ENCODE measurements at places on chromosomes 3 and 15.

- DNase-seq = no peak
These were observed 44.9 kb upstream of the RAB6B start for GRCh38 chr3:133940536-133940935.

DNA sequence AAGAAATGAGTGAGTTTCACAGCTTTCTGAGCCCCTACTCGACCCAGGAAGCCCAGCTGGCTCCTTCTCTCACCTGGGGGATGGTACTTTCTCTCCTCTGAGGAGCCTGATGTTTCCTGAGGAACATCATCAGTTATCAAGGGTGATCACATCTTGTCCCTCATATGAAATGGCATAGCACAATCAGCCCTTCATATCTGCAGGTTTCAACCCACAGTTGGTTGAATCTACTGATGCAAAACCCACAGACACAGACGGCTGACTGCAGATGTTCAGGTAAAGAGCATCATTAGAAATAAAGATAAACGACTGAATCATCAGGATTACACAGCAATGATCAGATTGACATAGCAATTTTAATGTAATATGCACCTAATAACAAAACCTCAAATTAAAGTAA, 93.6 kb upstream of the OSTN start:
- no peak for DNase-seq

DNA sequence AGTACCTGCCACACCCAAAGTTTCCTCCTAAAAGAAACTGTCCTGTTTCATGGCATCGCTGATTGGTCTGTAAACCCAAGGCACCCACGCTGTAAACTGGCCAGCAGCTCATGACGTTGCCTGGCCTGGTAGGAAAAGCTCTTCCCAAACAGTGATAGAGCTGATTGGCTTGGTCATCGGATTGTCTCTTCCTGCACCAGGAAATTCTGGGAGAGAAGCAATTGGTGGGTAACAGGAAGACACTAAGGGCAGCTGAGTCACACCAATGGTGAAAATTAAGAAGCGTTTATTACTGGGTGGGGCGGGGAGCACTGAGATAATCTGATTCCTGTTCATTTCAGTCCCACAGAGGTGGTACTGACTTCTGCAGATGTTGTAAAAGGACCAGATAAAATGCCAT, 31.0 kb downstream of the KLHL6 start:
- DNase-seq = no peak

DNA sequence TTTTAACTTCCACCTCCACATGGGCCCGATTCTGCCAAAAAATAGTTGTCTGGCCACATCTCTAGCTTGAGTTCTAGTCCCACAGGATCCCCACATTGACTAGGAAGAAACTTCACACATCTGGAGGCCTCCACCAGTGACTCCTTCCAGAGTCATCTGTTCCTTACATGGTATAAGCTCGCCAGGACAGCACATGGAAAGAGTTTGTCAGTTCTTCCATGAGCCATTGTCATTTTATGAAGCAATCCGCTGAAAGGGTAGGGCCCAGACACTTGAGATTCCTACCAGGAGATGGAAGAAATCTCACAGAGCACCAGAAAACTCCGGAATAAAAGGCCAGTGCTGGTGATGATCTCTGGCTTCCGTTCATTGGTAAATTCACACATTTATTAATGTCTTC, 350.5 kb upstream of the ICE2 start:
- no peak for DNase-seq

- DNase-seq = no peak
These were observed 143.4 kb upstream of the TSC22D2 start for GRCh38 chr3:150264561-150265279.

DNA sequence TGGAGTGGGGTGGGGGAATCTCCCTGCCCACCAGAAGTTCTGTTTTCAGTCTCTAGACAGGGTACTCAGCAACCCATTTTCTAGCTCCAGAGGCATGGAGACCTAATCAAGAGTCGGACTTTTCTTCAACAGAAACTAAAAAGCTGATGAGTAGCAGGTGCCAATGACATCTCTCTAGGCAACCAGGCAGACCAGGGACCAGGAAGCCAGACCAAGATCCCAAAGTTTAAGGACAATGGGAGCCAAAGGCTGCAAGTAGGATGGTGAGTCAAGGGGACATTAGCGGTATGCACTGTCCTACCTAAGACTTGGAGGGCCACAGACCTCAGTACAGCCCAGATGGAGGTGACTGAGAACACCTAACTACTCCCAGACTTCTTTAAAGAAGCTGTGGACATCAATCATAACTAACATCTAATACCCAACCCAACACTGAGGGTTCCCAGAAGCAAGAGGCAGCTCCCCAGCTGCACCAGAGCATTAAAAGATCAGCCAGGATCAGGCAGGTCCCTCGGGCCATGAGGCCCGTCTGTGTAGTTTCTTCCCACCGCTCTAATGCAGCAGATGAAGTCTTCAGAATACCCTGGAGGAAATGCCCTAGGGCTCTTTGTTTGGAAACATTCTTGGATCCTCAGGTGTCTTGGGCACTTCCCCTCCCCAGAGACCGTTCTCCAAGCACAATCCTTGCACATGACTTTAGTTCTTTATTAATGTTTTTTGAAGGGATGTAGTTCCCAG, 979 bp downstream of the CCDC71 start:
- no peak for DNase-seq

GRCh38 chr15:48435321-48435720, 104.1 kb downstream of the DUT start:
- no peak for DNase-seq

DNA sequence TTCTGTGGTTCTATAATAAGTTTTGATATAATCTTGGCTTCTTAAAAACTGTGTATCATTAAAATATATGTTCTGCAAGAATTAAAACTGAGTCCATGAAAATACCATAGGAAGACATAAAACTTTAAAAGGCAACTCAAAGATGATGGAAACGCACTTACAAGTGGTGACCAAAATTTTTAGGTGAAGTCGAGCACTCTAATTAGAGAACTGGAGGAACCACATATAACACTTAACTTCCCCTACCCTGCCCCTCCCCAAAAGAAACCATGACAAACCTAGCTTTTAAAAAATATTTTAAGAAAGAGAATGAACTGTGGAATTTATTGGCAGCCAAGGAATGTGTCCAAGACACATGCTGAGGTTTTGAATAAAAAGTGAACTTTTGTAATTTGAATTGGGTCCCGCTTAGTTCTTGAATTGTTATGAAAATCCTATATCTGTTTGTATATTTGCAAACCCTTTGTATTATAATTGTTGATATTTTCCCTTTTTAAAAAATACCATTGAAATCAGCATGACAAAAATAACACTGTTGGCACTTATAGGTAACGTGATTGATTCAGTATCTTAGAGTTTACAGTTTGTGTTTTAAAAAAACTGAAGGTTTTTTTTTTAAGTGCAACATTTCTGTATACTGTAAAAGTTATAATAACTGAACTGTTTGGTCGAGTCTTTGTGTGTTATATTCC, 7.7 kb downstream of the NR2F2 start:
- DNase-seq = no peak

- no peak for DNase-seq
These were observed 17.4 kb upstream of the ITGA11 start for GRCh38 chr15:68449389-68449788.

DNA sequence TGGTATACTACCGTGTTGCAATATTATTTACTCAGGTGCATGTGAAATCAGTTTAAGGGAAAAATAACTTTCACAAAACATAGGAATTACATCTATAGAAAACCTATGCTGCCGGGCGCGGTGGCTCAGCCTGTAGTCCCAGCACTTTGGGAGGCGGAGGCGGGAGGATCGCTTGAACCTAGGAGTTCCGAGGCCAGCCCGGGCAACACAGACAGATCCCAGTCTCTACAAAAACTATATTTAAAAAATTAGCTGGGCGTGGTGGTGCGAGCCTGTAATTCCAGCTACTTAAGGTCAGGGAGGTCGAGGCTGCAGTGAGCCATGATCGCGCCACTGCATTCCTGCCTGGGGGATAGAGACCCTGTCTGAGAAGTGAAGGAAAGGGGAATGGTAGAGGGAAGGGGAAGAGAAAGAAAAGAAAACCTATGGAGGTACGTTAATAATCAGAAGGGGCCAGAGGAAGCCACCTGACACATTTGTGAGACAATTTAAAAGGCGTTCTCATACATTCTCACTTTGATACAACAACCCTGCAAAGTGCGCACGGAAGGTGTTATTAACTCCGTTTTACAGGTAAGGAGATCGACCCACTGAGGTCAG, 456 bp upstream of the TMEM62 start:
- no peak for DNase-seq

- no peak for DNase-seq
These were observed 136.5 kb downstream of the MAP2K5 start for GRCh38 chr15:67678993-67679392.
